ENCODE measurements at places on chromosomes 7 and 10.
A peak's percentile ranks its signal among the peaks of the same experiment; 100 is the strongest.

DNA sequence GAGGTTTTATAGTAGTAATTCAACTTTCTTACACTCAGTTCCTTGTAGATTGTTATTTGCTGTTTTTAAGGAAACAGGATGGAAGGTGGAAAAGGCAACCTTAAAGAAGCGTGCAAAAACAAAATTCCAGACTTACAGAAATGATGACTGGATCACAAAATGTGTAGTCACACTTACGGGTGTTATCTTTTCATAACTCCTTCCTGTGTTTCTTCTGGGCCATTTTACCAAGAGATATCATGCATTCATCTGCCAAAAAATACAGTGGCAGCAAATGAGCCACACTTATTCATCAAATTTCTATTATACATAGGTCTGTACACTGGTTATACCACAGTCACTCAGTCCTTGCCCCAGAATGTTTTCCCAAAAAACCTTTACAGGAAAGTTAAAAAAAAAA lies 94.3 kb upstream of the IL6 start:
- no peak for DNase-seq

- no peak for DNase-seq
These were observed 181.0 kb upstream of the TCF7L2 start for GRCh38 chr10:112769081-112769480.

- DNase-seq = peak; percentile 52
These were observed 37.4 kb downstream of the DNAJC9 start for GRCh38 chr10:73209705-73210104.

DNA sequence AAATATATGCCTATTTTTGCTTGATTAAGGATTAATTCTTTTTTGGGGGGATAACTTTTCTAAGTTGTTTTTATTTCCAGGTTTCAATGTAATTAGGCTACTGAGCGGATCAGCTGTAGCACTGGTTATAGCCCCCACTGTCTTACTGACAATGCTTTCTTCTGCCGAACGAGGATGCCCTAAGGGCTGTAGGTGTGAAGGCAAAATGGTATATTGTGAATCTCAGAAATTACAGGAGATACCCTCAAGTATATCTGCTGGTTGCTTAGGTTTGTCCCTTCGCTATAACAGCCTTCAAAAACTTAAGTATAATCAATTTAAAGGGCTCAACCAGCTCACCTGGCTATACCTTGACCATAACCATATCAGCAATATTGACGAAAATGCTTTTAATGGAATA lies 1.0 kb downstream of the LRRTM3 start:
- no peak for DNase-seq

DNA sequence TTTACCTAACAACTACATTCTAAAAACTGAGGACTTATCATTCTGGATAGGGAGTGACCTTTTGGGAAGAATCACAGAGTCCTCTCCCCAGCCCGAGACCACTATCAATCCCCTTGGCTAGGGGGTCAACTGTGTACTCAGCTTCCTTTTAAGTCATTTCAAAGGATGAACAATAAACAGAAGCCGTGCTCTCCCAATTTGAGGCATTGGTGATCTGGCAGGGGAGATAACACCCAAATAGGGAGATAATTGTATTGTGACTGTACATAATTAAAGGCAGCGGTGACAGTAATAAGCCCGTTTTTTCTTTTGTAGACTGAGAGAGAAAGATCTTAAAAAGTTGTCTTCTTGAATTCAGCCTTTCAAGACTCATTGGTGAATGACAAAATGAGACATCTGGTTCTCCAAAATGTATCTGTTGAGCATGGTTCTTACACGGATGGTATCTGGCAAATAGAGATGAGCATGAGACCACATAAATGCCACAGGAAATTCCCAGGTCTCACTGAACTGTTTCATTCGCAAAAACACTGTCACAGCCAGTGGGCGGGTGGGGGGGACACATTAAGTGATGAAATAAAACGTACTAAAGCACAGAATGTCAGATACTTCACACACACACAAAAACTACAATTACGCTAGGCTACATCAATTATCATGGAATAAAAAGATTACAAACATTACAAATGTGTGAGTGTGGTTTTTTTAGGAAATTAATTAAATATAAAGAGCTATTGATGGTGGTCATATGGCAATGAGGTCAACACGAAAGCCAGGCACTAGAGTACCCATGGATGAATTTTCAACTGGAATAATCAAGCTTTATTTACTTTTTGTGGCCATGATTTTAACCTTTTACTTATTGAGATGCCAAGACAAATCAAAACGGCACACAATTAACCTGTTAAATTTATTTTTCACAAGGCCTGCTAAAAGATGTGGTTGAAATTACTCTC lies 108.4 kb downstream of the HIPK2 start:
- DNase-seq = no peak
